ENCODE measurements at places on chromosomes 11 and 22.

- DNase-seq, result no peak
These were observed 647.0 kb downstream of the BRD1 start for GRCh38 chr22:49180683-49181024.

DNA sequence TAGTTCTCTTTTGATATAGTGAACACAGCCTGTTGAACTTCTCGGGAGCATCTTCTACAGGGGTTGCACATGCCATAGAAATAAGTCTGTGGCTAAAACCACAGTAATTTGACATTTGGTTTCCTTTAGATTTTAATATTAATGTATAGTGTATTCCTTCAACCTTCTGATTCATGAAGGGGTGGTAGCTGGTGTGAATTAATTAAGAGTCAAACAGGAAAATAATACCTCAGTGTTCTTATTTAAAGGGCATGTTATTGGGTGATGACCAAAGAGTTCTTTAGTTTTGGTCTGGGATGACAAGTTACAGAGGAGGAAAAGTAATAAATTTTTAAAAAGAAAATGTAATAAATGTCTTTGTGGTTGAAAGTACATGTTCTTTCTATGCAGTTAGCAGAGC is 86.8 kb downstream of the PDHX start:
- DNase-seq, result no peak

DNA sequence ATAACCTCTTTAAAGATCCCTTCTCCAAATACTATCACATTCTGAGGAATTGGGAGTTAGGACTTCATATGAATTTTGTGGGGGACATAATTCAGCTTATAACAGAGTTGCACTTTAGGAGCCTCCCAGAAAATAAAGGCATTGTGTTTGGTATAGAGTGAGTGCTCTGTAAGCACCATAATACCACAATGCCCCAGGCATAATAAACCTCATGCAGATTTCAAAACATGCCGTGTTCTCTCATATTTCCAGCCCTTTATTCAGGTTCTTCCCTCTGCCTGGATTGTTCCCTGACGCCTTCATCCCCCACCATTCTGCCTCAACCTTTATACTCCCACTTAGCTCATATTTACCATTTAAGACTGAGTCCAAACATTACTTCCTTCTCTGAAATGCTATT is 398.8 kb upstream of the FAT3 start:
- DNase-seq, result no peak

- no peak for DNase-seq
These were observed 53.3 kb downstream of the CACNA1I start for GRCh38 chr22:39623603-39624500.

- DNase-seq, result no peak
These were observed 32.2 kb upstream of the TFIP11 start for GRCh38 chr22:26544489-26544888.

GRCh38 chr11:41458641-41459040 is 811 bp downstream of the LRRC4C start:
- DNase-seq, result no peak

- no peak for DNase-seq
These were observed 1112.4 kb downstream of the JRKL start for GRCh38 chr11:97502201-97502600.

DNA sequence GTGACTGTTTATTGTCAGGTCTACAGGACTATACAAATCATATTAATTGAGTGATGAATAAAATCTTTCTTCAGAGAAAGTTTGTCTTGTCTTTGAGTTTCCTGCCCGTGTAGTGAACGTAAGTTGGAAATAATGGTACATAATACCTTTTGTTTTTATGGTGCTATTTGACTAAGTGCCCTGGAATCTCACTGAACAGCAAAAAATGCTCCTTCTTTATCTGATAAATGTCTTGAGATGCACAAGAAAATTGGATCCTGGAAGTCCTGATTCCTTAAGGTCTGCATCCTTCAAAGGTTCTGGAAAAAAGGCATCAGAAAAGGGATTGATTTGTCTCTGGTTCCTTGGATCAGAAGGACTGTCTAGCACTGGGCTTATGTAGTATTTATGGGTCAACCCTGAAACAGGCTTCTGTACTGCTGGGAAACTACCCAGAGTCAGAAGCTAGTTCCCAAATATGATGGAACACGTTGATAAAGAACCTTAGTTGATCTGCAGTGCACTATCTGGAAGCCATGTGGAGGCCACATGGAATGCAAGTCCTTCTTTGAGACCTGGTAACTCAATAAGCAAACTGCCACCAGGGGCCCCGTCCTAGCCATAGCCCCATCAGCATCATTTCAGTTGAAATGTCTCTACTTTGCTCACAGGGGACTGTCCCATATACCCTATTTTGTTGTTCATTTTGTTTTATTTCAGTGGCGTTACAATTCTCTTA is 100.6 kb upstream of the CD44 start:
- DNase-seq, result no peak

DNA sequence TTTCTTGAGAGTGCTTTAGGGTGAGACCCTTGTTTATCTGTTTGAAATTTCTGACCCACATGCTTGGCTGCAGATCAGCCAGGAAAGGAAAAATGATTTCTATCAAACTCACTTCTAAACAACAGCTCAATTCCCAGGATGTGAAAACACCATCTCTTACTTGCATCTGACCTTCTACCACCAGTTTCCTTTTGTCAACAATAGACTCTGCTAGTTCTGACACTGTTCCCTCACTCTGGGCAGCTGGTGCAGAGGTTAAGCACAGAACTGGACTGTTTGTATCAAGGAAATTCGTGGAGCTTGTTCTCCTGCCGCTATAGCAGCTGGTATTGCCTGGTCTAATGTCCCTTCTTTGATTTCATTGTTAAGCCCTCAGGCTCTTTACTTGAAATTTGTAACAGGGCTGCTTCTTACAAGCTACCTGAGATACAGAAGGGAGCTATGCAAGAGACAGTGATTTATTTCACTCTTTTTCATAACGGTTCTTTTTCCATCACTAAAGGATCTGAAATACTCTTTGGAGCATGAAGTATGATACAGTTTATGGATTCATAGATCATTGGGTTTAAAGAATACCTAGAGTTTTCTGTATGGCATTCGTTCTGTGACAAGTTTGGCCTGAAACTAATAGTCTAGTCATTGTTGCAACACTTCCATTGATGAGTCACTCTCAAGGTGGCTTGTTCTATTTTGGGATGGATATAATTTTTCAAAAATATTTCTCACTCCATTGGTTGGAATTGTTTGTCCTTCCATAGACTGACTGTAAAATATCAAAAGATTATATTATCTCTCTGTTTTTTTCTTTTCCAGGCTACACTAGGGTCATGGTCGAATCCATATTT is 178.2 kb upstream of the ZC3H12C start:
- DNase-seq, result no peak

DNA sequence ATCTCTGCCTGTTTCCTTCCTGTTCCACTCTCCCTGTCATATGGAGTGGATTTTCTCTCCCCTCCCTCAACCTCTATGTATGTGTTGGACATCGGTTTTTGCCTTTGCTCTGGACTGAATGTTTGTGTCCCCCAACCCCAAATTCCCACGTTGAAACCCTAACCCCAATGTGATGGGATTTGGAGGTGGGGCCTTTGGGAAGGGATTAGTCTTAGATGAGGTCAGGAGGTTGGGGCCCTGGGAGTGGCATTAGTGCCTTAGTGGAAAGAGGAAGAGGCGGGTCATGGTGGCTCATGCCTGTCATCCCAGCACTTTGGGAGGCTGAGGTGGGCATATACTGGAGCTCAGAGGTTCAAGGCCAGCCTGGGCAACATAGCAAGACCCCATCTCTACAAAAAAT is 11.6 kb downstream of the TP53AIP1 start:
- DNase-seq, result no peak

DNA sequence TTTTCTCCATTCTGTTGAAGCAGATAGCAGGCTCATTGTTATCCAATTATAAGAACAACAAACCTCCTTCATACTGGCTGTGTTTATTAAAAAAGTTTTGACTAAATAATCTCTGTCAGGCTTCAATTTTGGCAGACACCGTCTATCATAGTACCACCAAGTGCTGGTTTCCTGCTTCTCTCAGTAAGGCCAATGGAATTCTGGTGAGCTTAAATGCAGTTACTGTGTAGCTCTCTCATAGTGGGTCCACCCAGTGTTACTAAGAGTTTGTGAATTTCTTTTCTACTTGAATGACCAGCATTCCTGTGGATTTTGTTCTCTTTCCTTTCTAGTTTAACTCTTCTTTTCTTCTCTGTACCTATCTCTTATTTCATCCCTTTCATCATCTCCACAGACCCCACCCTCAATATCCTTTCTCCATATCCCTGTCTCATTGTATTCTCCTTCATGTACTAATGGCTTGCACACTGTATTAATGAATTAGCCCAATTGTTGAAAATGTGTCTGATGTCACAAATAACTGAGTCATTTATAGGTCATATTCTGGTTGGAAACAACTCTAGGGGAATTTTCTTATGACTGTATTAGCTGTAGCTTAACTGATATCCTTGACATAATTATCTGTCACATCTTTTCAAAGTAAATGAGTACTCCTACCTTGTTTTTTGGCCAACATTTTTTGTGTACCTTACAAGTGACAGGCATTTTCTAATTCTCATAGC is 372.1 kb downstream of the FAT3 start:
- no peak for DNase-seq

GRCh38 chr11:17421781-17422180 is 33.3 kb upstream of the KCNJ11 start:
- DNase-seq, result no peak

DNA sequence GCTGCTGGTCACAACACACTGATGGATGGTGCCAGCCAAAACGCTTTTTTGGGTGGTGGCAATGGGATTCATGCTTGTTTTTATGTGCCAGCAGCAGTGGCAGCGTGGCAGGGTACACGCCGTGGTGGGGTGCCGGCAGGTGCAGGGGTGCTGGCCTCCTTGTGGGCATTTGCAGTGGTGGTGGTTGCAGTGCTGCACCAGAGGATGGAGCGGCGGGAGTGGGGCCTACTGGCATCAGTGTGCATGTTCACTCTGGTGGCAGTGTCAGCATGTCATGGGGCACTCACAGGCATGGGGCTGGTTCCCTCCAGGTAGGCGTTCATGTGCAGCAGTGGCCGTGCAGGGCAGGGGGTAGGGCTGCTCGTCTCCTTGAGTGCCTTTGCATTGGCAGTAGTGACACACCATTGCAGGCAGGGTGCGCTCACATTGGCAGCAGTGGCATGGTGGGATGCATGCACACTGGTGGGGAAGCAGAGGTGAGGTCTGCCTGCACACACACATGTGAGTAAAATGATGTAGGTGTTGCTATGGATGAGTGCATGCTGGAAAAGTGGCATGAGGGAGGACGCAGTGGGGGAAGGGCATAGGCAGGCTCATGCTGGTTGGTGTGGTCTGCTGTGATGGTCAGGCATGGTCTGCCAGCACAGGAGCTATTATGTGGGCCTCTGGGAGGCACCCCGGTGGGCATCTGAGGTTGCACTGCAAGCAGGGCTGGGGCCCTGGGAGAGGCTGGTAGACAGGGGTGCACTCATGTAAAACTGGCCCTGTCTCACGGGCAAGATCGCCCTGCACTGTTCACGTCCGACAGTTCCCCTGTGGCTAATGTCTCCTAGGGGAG is 29.9 kb downstream of the CCDC15 start:
- no peak for DNase-seq

- DNase-seq, result no peak
These were observed 9.6 kb downstream of the KRTAP5-5 start for GRCh38 chr11:1639102-1639620.

- DNase-seq, result no peak
These were observed 64.0 kb downstream of the CCDC81 start for GRCh38 chr11:86438685-86439084.

GRCh38 chr11:42315267-42315666 is 855.8 kb upstream of the LRRC4C start:
- DNase-seq, result no peak

DNA sequence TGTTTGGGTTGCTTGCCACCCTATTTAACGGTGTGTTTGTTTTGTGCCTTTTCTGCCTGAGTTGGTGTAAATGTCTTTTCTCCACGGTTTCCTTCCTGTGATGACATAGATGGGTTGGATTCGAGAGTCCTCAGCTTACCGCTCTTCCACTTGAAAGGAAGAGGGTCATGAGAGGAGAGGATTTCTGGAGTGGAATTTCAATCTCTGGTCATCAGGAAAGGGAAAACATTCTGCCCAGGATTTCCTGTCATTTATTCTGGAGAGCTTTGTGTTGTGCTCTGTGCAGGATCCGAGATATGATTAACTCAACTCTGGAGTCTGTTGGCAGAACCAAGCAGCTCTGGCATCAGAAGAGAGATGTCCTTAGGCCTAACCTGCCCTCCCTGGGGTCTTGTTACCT is 605.2 kb downstream of the NTM start:
- no peak for DNase-seq

GRCh38 chr11:101446238-101446637 is 137.6 kb downstream of the TRPC6 start:
- no peak for DNase-seq

DNA sequence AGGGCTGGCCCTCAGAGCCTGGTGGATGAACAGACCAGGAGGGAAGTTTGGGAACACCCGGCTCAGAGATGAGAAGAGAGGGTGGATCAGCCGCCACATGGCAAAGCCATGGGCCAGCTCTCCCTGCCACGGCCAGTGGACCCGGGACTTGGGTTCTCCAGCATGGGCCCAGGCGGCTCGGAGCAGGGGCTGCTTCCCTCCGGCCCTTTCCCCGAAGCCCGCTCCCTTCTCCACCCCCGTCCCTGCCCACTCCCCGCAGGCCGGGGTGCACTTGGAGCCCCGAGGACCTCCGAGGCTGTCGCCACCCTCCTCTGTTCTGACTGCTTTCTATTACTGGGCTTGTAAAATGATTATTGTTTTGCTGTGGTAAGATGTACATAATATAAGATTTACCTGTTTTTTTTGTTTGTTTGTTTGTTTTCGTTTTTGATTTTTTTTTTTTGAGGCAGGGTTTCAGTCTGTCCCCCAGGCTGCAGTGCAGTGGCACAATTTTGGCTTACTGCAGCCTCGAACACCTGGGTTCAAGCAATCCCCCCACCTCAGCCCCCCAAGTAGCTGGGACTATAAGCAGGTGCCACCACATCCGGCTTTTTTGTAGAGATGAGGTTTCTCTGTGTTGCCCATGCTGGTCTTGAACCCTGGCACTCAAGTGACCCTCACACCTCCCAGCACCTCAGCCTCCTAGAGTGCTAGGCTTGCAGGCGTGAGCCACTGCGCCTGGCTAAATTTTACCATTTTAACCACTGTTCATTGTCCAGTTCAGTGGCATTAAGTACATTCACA is 11.3 kb upstream of the TH start:
- no peak for DNase-seq

DNA sequence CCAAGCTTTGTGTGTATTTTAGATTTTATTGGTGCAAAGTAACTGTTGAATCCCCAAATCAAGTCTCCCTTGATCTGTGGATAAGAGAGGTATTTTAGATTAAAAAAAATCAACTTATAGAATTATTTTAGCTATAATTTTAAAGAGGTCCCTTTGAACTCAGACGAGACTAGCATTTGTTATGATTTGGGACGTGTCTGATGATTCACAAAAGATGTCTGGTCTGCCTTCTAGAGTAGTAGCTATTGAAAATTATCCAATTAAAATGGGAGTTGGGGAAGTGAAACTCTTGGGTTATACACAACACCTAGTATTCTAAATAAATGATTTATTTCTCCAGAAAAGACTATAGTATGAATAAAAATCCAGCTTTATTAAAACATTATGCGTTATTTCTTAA is 227.9 kb upstream of the GRIA4 start:
- DNase-seq, result no peak

- DNase-seq, result no peak
These were observed 150.9 kb upstream of the TTC12 start for GRCh38 chr11:113163291-113164030.

All from stimulated activated CD4-positive, alpha-beta T cell treated with anti-CD3 and anti-CD28 coated beads, TNF-alpha, amount 100 ng/mL, for 1 hour (primary cell).